ENCODE measurements at places on chromosomes 2 and 18.

DNA sequence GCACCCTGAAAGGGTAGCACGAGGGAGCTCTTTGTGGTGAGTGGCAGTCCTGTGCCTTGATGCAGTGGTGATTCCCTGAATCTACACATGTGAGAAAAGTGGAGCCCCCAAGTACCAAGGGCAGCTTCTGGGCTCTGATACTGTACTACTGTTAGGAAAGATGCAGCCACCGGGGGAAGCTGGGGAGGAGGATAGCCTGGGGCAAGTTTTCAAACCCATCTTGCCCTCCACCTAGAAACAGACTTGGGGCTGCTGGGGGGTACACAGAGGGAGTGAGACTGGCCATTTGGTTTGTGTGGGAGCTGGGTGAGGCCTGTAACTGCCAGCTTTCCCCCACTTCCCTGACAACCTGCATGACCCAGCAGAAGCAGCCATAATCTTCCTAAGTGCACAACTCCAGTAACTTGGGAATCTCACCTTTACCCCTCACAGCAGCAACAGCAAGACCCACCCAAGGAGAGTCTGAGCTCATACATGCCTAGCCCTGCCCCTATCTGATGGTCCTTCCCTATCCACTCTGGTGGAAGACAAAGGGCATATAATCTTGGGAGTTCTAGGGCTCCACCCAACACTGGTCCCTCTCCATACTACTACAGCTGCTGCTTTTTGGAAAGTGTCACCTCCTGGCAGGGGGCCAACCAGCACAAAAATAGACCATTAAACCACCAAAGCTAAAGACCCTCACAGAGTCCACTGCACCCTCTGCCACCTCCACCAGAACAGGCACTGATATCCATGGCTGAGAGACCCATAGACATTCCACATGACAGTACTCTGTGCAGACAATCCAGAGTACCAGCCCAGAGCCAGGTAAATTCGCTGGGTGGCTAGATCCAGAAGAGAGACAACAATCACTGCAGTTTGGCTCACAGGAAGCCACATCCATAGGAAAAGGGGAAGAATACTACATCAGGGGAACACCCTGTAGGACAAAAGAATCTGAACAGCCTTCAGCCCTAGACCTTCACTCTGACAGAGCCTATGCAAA, 8.2 kb downstream of the MALL start:
- DNase-seq: no peak

- DNase-seq: no peak
Measured at GRCh38 chr2:156625360-156626170, 189.4 kb downstream of the GPD2 start.

GRCh38 chr18:9711361-9712129, 3.4 kb downstream of the RAB31 start:
- no peak for DNase-seq

DNA sequence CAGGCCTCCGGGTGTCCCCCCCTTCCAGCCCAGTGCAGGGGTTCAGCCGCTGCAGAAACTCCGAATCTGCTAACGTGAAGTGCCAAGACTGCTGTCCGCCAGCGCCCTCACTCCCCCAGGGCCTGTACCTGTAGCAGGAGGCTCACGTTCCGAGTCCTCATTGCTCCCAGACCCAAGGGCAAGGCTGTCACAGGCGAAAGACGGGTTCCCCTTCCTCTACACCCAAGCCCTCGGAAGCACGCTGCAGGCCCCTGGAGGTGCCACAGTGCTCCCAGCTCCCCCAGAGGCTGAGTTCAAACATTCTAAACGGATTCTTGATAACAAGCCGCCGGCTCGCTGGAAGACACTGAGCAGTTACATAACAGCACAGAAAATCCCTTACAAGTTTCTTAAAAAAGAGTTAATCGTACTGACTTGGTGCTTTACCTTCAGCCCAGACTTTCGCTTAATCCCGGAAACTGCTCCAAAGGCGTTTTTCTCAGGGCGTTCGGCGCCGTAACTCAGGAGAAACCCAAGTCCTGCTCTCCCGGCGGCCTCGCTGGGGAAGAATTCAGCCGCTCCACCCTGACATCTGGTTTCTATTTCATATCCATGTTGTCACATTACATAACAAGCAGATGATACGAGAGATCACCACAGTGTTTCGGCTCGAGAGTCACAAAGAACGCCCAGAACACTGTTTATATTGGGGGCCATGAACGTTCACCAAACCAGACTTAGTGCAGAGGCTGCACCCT, 92.0 kb downstream of the HDAC4 start:
- no peak for DNase-seq

- DNase-seq: peak; percentile 11
Measured at GRCh38 chr2:188765522-188766470, 208.4 kb upstream of the COL3A1 start.

DNA sequence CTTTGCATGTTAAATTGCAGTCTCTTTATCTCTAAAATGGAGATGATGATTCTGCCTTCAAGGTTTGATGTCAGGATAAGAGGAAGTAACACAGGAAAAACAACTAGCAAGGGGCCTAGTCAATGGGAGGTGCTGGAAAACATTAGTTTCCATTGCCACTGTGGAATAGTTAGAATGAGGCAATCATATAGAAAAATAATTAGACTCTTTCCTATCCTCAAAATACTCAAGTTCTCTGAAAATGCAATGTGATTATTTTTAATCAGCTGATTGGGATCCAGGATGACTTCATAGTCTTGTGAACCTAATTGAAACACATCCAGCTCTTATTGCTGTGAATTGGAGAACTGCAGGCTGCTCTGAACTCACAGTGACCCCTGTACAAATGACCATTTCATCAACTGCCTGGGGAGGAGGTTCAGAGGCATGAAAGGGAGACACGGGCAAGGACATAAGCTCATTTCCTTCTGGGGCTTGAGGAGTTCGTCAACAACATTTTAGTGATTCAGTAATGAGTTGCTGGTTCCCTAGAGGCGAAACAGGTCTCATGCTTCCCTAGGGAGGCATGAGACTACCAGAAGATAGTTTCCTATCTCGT, 422.5 kb downstream of the LPIN1 start:
- no peak for DNase-seq

GRCh38 chr2:112150447-112150846, 12.3 kb downstream of the FBLN7 start:
- no peak for DNase-seq

- no peak for DNase-seq
Measured at GRCh38 chr18:23565916-23566547, 20.3 kb downstream of the NPC1 start.

DNA sequence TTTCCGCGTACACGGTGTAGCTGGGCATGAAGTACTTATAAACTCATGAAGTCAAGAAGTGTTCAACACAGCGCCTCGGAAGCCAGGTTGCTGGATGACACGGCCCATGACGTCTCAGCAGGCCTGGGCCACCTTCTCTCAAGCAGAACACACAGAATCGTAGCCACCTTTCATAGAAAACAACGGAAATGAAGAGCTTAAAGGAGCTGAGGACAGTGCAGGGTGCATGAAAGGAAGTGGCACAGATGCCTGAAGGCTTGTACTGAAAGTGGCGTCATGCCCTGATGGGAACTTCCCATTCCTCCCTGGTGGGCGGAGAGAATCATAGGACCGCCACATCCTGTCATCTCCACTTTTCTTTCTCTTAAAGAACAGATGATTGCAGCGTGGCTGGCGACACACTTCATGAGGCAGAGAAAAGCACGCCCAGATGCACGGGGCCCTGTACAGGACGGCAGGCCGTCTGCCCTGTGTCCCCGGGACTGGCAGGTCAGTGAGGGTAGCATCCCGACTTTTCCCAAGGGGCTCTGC, 31.1 kb downstream of the HDAC4 start:
- no peak for DNase-seq

- no peak for DNase-seq
Measured at GRCh38 chr2:216908300-216908699, 48.4 kb upstream of the TNP1 start.

- no peak for DNase-seq
Measured at GRCh38 chr2:174145827-174146226, 102.5 kb downstream of the OLA1 start.

DNA sequence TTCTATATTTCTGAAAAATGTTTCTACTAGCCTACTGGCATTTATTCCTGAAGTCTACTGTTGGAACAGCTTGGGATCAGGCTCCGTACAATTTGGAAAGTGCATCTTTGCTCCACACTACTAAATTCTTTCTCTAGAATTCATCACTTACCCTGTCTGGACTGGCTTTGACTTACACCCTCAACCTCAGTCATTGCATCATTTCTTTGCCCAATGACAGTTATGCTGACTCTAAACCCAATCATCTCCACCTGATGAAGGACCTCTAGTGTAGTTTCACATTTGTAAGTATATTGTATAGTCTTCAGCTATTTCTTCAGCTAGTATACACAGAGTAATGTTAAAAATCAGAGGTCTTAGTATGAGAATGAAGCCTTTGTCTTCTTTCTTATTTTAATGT, 359.6 kb upstream of the MC4R start:
- DNase-seq: no peak

DNA sequence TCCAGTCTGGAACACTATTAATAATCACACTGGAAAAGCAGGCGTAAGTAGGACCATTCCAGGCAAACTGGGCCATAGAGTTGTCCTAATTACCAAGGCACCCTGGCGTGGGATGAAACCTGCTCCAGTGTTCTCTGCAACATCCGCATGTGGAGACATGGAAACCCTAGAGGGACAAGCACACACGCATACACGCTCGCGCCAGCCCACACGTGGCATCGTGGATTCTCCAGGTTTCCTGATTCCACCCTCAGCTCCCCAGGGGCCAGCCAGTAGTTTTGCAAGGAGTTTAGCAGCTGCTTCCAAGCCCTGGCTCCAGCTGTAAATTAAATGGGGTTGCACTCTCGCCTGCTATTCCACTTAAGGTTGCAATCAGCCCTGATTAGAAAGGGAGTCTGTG, 127.7 kb downstream of the DYSF start:
- DNase-seq: no peak

DNA sequence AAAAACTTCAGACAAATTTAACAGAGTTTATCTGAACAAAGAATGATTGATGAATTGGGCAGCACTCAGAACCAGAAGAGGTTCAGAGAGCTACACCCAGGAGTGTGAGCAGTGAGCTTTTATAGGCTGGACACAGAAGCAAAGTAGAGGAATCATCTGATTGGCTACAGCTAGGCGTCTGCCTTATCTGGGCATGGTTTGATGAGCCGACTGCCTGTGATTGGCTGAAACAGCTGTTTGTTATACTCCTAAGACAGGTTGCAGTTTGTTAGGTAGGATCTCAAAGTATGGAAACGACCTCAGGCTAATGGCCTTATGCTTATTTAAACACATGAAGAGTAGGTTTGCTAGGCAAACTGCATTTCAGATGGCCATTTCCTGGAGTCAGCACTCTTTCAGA, 188.9 kb downstream of the MYO1B start:
- DNase-seq: no peak

- no peak for DNase-seq
Measured at GRCh38 chr2:239224199-239224570, 176.6 kb downstream of the HDAC4 start.

DNA sequence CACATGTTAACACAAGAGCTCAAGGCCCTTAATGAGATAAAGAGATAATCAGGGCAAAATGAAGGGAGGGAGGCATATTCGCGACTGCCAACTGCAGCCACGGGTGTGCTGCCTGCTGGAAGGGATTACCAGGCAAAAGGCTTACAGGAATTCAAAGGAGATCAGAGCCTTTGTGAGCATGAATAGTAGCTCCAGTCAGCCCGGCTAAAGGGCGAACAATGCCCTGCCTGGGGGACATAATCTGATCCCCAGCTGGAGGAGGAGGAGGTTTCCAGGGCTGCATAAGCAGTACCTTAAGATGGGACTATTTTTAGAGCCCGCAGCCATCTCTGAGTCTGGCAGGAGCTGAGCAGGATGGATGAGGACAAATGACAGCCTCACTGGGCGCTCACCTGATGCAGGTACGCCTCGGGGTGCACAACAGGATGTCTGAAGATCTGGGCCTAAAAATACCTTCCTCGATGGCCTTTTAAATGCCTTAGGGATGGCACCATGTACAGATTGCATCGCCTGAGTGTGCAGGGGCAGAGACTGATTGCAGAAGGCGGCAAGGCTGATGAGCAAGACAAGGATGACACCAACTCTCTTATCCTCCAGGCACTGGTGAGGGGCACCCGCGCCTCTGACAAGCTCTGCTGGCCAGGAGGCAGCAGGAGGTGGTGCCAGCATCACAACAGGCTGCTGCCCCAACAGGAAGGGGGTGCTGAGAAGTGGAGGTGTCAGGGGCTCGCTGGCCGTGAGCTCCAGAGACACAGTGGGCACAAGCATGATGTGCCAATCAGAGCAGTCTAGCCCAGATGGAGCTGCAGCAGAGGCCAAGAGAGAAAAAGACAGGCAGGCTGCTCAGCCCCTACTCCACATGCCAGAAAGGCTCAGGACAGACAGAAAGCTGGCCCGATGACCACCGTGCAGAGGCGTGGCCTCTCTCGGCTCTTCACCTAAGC, 111.4 kb downstream of the EIPR1 start:
- no peak for DNase-seq

DNA sequence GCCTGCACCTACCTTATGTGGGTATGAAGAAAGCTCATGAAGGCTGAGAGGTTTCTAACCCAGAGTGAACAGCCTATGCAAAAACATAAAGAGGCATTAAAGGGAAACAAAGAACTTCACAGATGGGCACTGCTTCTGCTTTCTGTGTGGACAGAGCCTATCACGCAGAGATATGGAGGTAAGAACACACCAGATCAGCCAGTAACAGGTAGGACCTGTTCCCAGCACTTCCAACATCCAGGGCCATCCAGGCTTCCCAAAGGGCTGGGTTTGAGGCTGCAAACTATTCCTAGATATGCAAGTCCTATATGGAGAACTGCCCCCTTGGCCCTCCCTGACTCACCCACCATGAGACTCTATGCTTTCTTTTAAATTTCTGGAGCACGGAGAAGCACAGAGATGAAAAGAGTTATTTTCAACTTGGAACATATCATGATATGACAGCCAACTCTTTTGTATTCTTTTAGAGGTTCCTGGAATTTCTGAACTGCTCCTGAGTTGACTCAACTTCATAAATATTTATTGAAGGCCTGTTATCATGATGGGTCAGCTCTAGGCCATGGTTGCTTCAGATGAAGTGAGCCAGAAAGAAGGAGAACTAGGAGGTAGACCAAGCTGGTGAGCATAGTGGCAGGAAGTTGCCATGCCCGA, 77.4 kb upstream of the PPP1CB start:
- no peak for DNase-seq

- no peak for DNase-seq
Measured at GRCh38 chr18:13185675-13186198, 32.8 kb upstream of the LDLRAD4 start.

DNA sequence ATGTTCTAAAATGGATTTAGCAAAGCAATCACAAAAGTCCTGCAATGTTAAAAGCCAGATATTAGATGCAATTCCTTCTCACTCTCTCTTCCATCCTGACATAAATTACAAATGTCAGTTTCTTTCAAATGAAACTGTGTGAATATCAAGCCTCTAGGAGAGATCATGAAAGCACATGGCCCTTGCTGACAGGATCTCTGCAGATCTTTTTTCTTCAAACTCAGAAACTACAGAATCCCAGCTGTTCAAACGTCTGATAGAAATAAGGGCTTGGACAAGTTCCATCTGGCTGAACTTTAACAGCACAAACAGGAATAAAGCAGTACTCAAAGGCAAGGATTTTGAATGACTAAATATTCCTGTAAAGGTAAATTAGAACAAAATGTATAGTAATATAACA, 47.6 kb downstream of the PDE1A start:
- DNase-seq: no peak

Data from SW 1271 (cell line).